Astrocyte of the spinal cord (primary cell): ENCODE measurements at places on chromosomes 5 and 9.

GRCh38 chr5:77177576-77177975 is 32.9 kb upstream of the PDE8B start:
- DNase-seq = no peak

DNA sequence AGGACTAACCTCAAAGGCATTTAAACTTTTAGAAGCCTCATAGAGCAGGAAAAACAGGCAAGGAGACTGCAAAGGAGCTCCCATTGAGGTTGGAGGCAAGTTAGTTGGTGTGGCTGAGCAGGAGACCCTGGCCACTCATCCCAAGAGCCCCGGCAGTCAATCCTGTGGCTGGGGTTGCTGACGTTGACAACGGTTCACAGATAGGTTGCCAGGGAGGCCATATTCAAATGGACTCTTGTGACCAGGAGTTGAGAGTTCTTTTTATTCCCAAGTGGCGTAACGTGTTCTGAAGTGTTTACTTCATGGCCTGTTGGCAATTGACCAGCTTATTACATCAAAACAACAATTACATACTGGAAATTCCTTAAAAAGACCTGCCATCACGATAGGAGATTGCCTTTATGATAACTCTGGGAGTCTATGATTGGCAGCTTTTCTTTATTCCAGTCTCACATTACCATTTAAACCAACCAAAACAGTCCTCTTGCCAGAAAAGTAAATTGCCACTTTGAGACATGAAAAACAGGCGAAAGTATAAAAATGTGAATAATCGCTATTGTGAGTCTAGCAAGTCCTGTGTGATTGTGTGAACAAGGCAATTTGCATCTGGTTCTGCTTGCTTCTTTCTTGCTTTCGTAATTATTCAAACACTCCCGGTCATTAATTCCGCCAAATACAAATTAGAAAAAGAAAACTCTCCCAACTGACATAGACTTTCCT is 394.9 kb downstream of the MED10 start:
- no peak for DNase-seq

DNA sequence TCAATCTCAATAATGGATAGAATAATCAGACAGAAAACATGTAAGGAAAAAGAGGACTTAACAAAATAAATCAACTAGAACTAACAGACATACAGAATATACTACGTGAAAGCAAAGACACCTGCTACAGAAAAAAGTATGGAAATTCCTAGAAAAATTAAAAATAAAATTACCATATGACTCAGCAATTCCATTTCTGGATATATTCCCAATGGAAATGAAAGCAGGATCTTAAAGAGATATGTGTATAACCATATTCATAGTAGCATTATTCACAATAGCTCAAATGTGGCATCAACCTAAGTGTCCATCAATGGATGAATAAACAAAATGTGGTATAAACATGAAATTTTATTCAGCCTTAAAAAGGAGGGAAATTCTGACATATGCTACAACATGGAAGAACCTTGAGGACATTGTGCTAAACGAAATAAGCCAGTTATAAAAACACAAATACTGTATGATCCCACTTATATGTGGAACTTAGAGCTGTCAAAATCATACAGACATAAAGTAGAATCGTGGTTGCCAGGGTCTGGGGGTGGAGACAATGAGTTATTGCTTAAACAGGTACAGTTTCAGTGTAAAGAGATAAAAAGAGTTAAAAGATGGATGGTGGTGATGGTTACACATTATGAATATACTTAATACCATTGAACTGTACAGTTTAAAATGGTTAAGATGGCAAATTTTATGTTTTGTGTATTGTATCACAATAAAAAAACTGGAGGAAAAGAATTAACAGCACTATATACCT is 6.9 kb downstream of the PLAA start:
- no peak for DNase-seq

DNA sequence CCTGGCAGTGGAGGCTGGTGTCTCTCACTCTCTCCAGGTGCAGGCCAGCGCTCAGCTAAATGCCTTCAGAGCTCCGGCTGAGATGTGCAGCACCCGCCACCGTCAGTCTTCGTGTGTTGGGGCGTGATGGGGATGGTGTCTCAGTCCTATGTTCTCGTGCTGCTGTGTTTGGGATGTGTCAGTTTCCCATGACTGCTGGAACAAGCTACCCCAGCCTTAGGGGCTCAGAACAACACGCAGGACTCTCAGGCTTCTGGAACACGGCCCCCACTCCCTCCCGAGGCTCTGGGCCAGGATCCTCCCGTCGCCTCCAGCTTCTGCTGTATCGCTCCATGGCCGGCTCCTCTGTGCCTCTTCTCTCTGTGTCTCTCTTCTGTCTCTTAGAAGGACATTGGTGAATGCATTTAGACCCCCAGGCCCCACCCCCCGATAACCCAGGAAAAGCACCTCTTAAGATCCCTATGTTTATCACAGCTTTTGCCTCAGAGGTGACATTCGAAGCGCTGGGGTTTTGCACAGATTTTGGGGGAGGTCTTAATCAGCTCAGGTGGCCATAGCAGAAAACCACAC is 9.6 kb upstream of the CEP72 start:
- no peak for DNase-seq

DNA sequence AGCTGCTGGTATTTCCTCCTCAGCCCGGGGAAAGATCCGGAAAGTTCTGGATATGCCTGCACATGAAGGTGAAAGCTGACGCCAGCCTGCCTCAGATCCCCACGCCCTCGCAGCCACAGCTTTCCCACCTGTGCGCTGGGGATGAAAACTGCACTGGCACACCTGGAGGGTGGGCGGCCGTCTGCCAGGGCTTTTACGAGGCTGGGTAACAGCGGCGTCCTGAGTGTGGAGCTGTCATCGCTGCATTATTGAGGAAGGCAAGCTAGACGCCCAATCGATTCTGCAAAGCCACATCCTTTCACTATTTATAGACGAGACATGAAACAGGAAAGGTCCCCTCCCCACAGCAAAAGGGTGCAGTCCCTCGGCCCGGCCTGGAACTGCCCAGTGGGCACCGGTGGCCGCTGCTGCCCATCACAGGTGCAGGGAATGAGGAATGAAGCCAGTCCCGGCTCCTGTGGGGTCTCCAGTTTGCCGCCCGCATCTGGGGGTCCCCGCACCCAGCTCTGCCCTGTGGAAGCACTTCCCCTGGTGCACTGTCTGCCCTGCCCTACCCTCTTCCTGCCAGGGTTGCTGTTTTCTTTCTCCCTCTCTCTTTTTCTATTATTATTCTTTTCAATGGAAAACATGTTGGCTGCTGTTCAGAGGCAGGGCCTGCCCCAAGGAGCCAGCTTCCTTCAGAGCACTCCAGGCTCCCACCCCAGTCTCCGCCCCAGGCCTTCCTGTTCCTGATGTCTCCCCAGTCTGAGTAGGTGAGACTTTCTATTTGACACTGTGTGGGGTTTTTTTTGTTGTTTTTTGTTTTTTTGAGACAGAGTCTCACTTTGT is 7.0 kb downstream of the NOTCH1 start:
- DNase-seq = no peak

- DNase-seq = peak; percentile 47
These were observed 54.1 kb downstream of the AP3S1 start for GRCh38 chr5:115895821-115896220.

- DNase-seq = no peak
These were observed 131.8 kb downstream of the TAF11L14 start for GRCh38 chr5:17766031-17766430.
